ENCODE measurements at places on chromosomes 12 and 14.

- DNase-seq: no peak
Measured at GRCh38 chr12:25332143-25332542, 81.4 kb upstream of the KRAS start.

DNA sequence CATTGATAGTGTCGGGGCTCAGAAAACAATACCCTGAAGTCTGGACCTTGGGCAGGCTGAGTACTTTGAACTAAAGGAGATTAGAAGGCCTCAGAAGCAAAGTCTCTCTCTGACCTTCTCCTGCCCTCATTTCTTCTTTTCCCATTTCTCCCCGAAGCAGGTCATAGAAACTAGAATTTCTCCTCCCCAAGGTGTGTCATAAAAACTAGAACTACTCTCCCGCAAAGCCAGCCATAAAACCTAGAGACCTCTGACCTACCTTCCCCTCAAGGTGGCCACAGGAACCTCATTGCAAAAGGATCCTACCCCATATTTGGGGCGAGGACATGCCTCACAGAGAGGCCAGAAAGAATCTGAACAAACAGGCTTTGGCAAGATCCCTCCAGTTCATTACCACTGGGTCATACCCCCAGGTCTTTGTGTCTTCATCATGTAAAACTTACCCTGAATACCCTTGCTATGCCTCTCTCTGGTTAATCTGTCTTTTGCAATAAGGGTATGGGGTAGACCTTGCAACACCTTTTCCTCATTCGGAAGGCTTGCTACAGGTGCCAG, 64.7 kb upstream of the ZFP36L1 start:
- no peak for DNase-seq

DNA sequence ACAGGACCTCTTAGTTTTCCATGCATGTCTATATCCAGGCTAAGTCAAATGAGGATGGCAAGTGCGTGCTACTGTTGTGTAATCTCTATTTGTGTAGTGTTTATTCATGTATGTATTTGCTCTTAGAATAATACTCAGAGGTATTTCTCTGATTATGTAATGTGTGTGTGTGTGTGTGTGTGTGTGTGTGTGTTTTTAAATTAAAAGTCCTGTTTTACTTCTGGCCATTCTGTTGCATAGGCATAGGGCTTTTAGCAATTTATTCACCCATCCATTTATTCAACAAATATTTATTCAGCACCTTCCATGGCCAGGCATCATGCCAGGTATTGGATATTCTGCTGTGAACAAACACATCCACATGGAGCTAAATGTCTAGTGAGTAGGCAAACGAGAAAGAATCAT, 63.5 kb downstream of the PELI2 start:
- DNase-seq: peak; percentile 64

DNA sequence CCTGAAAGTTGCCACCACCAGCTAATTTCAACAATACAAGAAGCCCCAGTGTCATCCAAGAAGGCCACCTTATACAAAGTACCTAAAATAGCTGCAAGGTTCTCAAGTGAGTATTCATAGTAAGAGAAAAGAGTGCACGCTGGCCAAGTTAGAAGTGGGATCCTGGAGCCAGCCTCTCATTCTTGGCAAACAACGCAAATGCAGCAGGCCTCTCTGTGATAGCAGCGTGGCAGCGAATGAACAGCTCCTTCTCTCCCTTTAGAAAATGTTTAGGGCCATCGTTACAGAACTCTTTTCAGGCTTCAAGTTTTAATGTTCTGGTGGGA, 78.0 kb upstream of the IFNG-AS1 start:
- no peak for DNase-seq

GRCh38 chr12:129084875-129085826, 231.9 kb downstream of the GLT1D1 start:
- no peak for DNase-seq

DNA sequence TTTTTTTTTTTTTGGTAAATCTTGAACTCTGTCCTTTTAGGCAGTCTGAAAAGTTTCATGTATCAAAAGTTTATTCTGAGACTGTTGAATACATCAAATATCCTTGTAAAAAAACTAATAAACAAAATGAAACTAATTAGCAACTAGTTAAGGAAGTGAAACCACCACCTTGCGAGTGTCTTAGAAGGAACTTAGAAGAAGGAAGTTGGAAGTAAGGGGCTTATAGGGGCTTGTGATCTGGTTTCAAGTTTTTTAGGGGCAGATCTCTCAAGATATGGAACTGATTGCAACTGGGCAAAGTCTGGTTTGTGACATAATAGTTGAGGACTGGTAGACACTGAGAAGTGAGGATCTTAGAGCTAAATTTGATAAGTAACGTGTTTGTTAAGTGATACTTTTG, 748.8 kb downstream of the C12orf50 start:
- no peak for DNase-seq

GRCh38 chr12:113519464-113520307, 48.0 kb upstream of the LHX5 start:
- DNase-seq: no peak

DNA sequence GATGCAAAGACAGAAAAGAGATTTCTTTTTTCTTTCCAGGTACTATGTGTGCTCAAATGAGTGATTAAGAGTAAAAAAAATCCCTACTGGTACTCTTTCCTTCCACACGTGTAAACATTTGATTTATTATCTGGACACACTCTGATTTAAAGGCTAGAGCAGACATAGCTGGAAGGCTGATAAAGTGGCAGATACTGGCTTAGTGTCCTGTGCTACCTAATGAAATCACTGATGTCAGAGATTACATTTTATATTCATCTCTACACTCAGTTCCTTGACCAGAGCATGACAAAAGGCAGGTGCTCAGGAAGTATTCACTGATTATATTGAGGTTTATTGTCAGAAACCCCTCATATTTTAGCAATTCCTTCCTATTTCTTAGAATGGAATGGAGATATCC, 136.6 kb upstream of the SLC38A2 start:
- no peak for DNase-seq

GRCh38 chr12:110921262-110921661, 883 bp upstream of the MYL2 start:
- DNase-seq: peak; percentile 78
